ENCODE measurements at places on chromosomes 1 and 21.
A peak's percentile ranks its signal among the peaks of the same experiment; 100 is the strongest.

- no peak for DNase-seq
Observed at GRCh38 chr1:15137809-15138208, 15.7 kb upstream of the TMEM51 start.

DNA sequence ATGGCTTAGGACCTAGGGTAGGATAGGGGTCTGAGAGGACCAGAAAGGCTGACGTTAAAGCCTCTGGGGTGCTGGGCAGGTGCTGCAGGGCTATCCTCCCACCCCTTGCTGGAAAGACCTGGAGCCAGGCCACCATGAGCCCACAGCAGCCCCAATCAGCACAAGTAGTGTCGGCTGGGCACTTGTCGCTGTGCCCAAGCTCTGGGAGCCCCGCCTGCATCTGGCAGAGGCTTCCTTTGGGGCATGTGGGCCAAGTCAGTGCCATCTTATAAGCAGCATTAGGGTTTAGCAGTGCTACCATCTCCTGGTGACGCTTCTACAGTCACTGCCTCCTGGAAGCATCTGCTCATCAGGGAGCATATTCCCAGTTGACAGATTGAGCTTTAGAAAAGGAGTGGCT is 31.3 kb downstream of the MAN1C1 start:
- no peak for DNase-seq

DNA sequence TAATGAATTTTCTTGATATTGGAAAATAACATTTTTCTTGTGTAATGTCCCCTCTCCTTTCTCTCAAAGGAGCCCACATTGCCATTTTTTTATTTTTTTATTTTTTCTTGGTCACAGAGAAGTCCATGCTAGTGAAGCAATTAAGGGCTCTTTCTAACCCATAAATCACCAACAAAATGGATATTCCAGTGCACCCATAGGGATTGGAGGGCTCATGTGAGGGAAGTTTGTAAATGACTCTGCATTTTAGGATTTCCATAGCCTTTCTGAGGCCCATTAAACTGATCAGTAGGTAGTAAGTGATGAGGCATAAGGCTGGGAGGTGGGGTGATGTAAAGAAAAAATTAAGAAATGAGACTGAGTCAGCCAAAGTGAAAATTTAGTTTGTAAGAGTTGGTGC is 55.9 kb upstream of the JAK1 start:
- DNase-seq: no peak

DNA sequence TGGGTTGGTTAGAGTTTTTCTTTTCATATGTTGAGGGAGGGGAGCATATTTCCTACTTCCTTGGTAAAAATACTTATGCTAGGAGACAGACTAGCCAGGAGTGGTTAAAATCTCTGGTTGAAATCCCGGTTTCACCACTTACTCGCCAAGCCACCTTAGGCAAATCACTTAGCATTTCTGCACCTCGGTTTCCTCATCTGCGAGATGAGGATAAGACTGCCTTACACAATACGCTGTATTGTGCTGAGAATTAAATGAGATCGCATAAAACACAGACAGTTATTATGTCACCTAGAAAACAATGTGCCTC is 1.4 kb downstream of the IFFO2 start:
- DNase-seq: no peak

DNA sequence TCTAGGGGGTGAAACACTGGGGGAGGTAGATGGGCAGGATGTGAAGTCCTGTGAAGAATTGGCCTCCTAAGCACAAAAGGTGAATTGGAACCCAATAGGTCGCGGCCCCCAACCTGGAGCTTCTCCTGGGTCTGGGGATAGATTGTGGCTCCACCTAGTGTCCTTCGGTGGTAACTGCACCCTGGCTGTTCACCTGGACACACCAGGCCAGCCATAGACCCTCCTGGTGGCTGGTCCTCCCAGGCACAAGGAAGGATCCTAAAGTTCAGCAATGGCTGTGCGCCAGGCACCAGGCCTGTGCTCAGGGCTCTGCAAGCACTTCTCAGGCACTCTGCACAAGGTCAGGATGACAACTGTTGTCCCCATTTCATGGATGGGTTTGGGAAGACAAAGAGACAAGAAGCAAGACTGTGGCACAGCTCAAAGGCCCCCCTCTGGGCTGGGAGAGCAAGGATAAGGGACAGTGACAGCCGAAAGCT is 13.5 kb downstream of the ESPN start:
- DNase-seq: peak; percentile 61

DNA sequence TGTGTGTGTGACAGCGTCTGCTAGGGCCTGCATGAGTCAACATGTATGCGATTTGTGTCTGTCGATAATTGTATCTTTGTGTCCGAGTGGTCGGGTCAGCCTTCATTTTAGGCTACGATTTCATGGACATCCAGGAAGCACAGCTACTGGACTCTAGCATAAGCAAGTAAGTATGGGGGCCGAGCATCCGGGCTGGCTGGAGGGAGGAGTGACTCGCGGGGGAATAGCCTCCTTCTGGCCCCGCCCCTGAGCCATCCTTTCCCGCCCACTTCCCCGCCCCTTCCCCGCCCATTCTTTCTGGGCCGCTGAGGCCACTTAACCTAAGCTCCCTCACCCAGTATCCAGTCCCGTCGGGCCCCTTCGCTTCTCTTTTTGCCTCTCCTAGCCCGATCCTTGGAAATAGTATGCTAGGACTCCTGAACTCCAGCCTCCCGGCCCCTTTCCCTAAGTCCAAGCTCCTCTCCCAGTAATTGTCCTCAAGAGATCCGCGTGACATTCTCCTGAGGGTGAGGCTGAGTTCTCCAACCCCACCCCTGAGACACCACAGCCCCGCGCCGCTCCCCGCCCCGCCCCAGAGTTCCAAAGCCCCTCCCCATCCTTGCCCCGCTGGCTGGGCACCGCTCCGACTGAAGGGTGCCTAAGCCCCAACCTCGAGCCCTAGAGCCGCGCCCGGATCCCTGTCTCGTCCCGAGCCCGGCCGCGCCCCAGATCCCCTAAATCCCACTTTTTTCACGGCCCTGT is 1.2 kb downstream of the MAP3K6 start:
- peak; percentile 67 for DNase-seq

DNA sequence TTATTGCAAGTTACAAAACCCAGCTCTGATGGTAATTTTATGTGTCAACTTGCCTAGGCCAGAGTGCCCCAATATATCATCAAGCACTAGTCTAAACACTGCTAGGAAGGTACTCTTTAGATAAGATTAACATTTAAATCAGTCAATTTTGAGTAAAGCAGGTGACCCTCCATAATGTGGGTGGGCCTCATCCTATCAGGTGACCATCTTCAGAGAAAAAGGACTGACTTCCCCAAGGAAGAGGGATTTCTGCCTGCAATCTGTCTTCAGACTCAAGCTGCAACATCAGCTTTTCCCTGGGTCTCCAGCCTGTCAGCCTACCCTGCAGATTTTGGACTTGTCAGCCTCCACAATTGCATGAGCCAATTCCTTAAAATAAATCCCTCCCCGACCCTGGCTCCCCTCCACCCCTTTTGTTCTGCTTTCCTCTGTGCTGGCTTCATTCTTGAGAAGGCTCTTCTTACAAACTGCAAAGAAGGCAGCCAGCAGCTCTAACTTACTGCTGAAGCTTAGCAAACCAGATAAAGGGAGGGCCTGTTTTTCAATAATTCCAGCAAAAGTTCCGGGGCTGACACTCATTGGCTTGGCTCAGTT is 56.4 kb upstream of the RUNX3 start:
- DNase-seq: no peak

DNA sequence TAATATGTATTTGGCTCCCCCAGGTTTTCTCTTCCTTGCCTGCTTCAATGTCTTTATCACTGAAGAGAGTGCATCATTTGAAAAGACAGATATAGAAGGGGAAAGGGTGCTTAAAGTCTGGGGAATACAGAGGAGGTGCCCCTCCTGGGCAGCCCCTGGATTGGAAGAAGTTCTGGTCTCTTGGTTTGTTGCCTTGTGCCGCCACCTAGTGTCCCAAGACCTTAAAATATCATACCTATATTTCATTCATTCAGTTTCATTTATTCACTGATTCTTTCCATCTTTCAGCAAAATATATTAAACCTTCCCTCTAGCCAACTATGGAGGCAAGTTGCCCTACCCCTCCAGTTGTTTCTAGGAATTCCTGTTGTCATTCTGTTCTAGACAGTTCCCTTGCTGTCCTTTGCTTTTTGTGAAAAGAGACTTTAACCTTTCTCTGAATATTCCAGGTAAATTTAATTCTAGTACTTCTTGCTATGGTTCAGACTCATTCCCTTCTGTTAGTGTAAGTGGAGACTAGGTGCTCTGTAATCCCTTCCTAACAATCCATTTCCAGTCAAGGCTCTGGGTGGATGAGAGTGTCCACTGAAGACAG is 56.1 kb downstream of the MEF2D start:
- no peak for DNase-seq

- no peak for DNase-seq
Observed at GRCh38 chr1:66628926-66629325, 95.0 kb downstream of the SGIP1 start.

DNA sequence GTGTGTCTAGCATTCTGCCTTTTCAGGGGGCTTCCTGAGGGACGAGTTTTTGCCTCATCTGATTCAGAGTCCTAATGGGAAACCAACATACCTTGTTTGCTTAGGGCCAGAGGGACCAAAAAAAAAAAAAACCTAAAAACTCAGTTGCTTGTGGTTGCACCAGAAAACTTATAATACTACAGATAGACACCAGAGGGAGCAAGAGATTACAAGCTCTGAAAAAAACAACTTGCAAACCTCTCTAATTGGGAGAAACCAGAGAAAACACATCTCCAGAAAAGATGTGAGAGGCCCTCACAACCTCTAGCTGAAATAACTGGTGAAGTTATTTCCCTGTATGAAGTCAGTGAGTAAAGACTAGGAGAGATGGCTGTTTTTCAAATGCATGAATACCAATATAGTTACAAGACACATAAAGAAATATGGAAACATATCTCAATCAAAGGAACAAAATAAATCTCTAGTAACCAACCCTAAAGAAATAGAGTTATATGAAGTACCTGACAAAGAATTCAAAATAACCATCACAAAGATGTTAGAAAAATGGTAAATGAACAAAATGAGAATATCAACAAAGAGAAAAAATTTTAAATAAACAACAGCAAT is 233.7 kb upstream of the NFIA start:
- no peak for DNase-seq

DNA sequence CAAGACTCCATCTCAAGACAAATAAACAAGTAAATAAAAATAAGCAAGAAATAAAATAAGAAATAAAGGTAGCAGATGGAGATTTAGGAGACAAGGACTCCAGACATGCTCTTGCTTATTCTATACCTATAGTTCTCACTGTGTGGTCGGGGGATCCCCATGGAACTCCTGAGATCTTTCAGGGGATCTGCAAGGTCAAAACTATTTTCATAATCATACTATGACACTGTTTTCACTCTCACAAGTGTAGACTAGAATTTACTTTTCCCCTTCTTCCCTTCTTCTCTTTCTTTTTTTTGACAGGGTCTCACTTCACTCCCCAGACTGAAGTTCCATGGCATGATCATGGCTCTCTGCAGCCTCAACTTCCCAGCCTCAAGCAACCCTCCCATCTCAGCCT is 29.8 kb upstream of the NLRP3 start:
- no peak for DNase-seq

DNA sequence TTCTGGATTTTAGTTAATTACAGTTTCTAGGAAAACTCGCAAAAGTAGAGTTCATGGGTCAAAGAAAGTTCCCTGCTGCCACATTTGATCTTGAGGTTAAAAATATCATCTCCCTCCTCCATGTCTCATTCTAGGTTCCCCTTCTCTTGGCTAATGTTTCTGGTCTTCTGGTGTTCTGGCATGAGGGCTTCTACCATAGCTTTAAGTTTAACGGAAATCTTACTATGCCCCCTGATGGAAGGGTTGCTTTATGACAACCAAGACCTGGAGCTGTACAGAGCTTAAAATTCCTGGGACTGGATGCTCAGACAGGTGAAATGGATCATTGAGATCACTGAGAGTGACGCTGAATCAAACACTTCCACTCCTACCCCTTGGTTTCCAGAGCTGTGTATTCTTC is 1881.7 kb downstream of the MRPL39 start:
- DNase-seq: no peak

DNA sequence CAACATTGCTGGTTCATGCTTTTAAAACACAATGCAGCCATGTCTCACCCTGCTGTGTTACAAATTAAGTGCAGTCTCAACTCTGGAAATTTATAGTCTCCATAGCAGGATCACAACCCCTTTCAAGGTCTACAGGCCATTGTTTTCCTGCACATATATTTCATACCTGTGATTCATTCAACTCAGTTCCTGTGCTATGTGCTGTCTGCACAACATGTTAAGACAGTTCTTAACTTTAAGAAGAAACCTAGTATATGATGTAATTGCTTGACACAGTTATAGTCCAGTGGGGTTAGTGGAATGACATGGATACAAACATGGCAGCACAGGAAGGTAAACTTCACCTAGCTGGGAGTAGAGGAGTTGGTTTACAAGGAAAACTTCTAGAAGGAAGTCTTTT is 106.4 kb downstream of the IFI44 start:
- DNase-seq: no peak

GRCh38 chr1:54460351-54460750 is 54.2 kb upstream of the SSBP3 start:
- no peak for DNase-seq

GRCh38 chr1:55043011-55043410 is 3.7 kb downstream of the PCSK9 start:
- no peak for DNase-seq

DNA sequence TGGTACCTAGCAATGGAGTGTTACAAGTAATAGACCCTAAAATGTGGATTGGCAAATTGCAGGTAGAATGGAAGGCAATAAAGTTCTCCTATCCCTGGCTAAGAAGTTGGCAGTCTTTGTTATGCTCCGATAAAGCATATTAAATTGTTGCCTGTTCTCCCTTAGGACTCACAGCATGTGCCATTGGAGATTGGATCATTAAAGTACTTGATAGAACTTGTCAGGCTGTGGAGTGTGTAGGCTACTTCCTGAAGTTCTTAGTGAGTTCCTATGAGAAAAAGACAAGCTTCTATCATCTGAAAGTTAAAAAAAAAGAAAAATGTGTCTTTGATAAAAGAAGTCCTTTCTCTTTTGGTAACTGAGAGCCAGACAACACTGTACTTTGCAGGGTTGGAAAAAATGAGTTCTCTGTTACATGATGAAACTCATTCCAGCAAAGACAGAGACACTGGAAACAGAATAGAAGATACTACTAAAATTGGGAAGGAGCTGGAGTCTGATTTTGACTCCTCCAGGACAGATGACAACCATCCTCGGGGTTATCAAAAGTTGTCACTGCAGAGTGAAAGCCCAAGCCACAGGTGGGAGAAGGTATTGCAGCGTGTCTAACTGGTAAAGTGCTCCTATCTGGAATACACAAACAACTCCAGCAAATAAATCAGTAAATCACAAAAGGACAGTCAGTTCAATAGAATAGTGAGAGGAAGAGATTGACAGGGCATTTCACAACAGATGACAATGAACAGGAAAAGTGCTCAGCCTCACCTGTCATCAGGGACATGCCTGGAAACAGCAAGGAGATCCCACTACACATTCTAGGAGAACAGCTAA is 87.5 kb upstream of the WDR26 start:
- no peak for DNase-seq

GRCh38 chr1:221839321-221839720 is 97.4 kb upstream of the DUSP10 start:
- DNase-seq: no peak

- DNase-seq: no peak
Observed at GRCh38 chr1:216020743-216021345, 402.4 kb downstream of the USH2A start.

GRCh38 chr1:12230549-12231275 is 882 bp downstream of the VPS13D start:
- DNase-seq: no peak

GRCh38 chr1:236149003-236149595 is 6.8 kb downstream of the GPR137B start:
- no peak for DNase-seq
